ENCODE measurements at places on chromosomes 6 and 20.
A peak's percentile ranks its signal among the peaks of the same experiment; 100 is the strongest.

DNA sequence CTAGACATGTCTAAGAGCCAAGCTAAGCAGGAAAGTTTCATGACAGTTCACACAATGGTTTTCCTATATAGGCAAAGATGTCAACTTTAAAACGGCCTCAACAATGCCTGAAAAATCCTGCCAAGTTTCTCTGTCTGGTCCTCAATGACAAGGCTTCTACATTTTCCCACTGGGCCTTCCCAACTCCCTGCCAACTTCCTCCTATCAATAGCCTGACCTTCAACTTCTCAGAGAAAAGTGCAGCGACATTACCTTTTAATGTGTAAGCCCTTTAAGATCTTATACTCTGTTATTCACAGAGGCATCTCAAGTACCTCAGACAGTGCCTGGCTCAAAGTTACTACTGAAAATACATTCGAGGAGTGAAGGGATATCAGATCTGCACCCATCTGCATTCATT, 56.2 kb upstream of the BTBD3 start:
- no peak for DNase-seq

- no peak for DNase-seq
These were observed 423.4 kb upstream of the IMPG1 start for GRCh38 chr6:76495909-76496308.

DNA sequence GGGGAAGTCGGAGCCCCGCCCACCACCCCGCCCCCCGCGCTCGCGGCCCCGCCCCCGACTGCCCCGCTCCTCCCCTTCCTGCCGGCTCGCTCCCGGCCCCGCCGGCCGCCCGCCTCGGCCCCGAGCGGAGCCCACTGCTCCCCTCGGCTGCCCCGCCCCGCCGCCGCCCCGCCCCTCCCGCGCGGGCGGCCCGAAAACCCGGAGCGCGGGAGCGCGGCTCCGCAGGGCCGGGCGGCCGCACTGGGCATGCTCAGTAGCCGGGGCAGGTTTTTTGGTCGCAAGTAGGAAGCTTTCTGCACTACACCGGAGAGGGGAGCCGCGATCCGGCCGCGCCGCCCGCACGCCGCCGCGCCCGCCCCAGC, at the start of gene CDYL:
TSS of gene CDYL (plus strand) at position 274 of the 362 bp plus-strand sequence. CDS start 380 bp downstream, outside the sequence.
- peak; percentile 72 for DNase-seq

GRCh38 chr6:122322824-122323223, 76.6 kb upstream of the HSF2 start:
- no peak for DNase-seq

DNA sequence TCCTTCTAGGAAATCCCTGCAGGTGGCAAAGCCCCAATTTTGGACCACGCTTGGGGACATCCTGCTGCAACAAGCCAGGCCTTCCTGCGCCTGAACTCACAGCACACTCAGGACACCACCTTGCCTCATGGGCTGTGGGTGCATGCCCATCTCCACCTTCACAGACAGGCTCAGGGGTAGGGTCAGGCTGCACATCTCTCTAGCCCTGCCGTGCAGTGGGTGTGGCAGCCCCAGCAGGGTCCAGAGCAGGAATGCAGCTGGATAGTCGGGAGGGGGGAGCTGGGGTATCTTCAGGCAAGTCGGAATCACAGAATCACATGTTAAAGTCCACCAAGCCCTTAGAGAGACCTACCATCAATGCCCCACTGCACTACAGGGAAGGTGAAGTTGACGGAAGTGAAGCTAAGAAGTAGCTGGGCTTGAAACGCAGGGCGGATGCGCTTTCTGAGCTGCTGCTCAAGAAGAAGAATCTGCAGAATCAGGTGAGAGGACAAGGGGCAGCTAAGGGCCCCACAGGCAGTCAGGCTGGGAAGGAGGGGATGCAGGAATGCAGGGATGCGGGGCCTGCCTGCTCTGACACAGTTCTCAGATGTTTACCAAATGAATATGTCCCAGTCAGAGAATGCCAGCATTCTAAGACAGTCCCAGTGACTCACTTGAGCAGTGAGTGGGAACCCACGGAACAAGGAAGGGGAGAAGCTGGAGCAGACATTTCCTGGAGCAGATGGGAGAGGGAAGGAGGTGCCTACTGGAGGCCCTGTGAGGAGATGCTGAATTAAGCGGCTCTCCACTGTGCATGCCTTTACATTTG, 11.3 kb downstream of the SERPINB6 start:
- DNase-seq: no peak

Measured in HCT116 (cell line).